ENCODE measurements at places on chromosomes 11 and 22. TPM values are rescaled to one million over a fixed set of nuclear protein-coding genes. Genes with fewer than 3 reads are reported as not detected.
A peak's percentile ranks its signal among the peaks of the same experiment; 100 is the strongest.

The CABP7 gene
- total RNA-seq = not detected

The HEPACAM gene
- total RNA-seq = 0.19 TPM

The RAB38 gene
- not detected for total RNA-seq

- peak; percentile 16 for DNase-seq
Observed at GRCh38 chr11:90556606-90557005, 333.8 kb upstream of the CHORDC1 start.

GRCh38 chr11:14075118-14076078 is 112.9 kb downstream of the SPON1 start:
- no peak for DNase-seq

DNA sequence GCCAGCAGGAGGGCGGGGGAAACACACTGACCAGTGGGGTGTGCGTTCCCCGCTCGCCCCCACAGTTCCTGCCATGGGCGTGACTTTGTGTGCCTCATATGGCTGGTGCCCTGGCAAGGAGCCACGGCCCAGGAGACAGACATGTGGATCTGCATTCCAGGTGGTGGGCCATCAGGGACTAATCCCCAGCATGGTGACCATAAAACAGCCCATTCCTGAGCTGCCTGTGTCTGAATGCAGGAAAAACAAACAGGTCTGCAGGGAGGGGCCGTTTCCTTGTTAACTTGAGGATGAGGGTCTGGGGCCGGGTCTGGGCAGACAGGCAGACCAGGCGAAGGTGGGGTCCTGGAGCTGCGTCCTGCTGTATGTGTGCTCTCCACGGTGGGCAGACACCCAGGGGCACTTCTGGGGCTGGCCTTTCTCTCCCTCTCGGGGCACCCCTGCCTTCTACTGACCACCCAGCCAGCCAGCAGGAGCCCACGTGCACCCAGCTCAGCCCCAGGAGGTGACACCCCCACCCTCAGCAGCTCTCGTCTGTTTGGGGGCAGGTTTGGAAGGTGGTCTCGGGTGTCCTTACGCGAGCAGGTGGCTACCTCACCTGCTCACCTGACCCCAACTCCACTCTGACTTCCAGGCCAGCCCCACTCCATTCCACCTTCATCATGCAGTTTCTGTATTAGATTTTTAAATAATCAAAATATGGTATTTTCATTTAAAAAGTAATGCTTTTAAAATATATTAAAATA is 120.3 kb downstream of the KCNQ1OT1 start:
- DNase-seq = peak; percentile 20

DNA sequence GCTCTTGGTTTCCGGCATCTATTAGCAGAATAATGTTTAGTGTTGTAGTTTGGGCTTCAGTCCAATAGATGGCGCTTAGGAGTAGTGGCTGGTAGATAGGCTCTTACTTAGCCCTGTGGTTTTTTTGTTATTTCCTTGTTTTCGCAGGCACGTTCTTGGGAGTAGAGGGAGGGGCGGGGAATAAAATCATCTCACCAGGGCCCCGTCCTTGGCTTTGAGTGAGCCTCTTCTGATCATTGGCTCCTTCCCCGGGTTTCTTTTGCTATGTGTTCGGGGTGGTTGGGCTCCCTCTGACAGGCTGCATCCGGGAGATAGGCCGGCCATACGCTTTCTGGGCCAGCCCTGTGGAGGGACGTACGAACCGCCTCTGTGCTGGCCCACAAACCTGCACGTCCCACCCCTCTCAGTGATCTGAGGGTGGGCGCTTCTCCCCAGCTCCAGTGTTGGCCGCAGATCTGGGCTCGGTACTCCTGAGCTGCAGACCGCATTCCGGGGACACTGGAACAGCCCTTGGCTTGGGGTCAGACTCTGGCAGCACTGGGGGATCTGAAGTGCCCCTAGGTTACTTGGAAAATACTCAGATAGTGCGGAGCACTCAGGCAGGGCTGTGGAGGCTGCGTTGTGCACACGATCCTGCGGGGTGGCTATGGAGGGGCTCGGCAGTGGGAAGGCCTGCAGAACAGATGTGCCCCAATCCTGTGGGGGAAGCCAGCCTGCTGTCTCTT is 217.0 kb downstream of the DYNC2H1 start:
- DNase-seq = peak; percentile 42

DNA sequence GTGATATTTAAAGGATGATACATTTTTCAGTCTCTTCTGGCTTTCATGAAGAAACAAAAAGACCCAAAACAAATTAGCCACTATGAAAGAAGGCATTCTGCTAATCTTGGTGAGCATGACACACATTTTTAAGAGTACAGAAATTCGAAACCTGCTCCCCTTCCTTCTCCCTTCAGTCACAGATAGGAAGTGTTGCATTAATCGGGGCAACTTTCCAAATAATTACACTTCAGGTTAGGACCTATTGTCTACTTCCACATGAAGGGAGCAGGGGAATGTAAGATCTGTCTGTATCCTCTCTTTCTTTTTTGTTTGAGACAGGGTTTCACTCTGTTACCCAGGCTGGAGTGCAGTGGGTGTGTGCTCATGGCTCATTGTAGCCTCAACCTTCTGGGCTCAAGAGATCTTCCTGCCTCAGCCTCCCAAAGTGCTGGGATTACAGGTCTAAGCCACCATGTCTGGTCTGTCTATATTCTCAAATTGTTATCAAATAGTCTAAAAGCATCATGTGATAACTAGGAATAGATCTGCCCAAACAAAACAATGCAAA is 45.8 kb downstream of the NCAM1 start:
- no peak for DNase-seq

GRCh38 chr11:13939961-13940906 is 22.3 kb upstream of the SPON1 start:
- DNase-seq = no peak

DNA sequence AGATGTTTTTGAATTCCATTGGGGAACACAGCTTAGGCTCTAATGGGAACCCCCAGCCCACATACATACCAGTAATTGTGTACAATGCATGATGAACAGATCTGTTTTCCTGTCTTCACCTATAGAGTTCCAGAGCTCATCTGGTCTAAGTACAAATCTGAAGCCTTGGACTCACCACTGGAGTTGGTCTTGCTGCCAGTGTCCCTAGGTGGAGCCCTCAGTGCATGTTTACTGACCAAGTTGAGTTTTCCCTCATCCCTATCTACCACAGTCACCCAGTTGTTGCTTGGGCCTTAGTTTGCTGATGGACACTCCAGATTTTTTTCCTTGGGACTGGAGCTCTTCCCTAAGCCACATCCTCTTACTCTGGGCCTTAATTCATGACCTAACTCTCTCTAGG is 159.2 kb upstream of the DDI1 start:
- DNase-seq = no peak

DNA sequence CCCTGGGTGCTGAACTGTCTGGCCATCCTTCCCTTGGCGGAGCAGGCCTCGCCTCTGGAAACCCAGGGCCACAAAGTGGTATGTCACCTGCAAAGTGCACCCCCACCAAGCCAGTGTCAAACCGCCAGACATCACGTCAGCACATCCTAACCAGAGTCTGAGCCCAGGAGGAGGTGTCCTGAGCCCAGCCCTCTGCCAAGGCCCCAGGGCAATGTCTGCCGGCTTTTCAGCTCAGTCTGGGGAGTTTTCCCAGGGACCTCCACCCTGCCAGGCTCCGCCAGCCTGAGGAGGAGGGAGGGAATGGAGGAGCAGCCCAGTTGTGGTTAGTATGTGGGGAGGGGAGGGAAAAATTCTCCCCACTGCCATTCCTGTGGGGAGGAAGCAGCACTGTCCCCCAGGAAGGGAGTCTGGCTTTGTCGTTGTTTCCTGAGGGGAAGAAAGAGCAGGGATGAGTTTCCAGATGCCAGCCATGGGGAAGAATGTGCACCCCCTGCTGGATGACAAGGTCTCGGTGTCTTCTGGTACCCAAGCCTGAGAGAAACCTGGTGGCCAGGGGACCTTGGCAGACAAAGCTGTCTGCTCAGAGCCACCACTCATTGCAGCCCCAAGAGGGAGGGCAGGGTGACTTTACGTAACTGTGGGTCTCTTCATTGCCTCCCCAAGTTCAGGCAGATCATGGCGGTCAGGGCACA is 81.4 kb upstream of the CD82 start:
- DNase-seq = peak; percentile 11

GRCh38 chr22:19959587-19960490 is 18.2 kb upstream of the TXNRD2 start:
- DNase-seq = no peak

DNA sequence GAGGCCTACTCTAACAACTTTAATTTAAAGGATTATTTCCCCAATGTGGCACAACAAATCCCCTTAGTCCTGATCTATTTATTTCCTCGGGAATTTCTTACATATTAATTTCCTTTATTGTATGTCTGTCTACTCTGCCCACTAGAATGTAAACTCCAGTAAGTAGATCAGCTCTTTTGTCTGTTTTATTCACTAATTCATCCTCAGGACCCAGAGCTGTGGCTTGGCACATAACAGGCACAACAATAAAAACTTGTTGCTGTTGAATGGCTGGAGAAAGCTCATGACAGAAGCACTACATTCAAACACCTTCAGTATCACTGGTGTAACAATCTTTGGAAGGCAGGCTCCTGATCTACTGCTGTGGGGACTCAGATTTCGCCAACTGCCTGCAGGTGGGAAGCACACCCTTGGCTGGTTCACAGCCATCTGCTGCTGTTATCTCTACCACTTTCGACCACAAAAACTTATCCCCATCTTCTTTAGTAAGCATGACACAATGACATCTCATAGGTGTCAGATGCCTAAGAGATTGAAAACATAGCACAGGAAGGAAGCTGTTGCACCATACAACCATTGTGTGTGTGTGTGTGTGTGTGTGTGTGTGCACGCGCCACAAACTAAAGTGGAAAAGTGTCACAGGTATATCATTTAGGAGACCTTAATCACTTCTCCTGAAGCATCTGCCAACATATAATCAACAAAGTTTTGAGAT is 11.9 kb downstream of the HIRA start:
- no peak for DNase-seq

DNA sequence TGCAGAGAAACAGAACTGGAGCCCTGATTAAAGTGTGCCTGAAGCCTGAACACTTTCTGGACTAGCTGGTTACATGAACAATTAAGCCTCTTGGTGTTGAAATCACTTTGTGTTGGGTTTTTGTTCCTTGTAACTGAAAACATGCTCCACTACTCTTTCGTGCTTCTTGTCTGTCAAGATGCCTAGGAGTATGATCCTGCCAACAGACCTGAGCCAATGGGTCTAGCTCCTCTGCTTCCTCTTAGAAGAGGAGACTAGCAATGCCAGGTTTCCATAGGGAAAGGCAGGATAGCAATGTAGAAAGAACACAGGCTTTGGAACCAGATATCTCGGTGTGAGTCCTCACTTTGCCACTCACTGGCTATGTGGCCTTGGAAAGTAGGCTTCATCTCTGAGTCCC is 40.3 kb downstream of the IRAG1 start:
- no peak for DNase-seq

DNA sequence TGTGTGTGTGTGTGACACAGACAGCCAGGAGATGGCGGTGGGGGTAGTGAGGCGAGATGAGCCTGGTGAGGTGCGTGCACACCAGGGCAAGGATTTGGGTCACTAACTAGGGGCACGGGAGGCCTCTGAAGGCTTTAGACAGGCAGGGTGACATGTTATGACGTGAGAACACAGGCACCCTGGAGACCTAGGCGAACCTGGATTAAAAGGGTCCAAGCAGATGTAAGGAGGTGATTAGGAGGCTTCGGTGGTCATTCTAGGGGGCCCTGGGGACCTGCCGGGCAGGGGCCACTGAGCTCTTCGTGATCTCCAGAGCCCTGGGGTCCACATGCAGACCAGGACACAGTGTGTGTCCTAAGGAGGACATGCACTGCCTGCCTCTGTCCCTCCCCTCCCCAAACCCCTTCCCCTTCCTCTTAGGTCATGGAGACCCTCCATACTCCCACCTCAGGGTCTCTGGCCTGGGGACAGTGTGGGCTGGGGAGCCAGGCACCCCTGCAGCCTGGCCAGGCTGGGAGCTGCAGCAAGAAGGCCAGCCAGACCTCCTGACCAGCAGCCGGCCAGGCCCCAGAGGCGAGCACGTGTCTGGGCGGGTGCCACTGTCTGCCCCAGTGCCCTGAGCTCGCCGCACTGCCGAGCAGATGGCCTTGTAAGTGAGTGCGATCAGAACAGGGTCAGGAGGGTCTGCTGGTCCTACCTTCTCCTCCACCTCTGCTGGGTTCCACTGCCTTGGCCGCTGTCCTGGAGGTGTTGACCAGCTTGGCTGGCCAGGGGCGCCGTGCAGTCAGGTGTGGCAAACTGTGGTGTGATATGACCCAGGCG is 32.1 kb downstream of the IFT27 start:
- no peak for DNase-seq

All from heart right ventricle (tissue), 16 donors.